Retina (tissue), 1 donor: ENCODE measurements at places on chromosomes 2 and 18.
A peak's percentile ranks its signal among the peaks of the same experiment; 100 is the strongest.

GRCh38 chr2:117982376-117983033 is 31.4 kb downstream of the CCDC93 start:
- no peak for DNase-seq

- DNase-seq, result no peak
Observed at GRCh38 chr2:144751142-144751905, 231.4 kb upstream of the ZEB2 start.

DNA sequence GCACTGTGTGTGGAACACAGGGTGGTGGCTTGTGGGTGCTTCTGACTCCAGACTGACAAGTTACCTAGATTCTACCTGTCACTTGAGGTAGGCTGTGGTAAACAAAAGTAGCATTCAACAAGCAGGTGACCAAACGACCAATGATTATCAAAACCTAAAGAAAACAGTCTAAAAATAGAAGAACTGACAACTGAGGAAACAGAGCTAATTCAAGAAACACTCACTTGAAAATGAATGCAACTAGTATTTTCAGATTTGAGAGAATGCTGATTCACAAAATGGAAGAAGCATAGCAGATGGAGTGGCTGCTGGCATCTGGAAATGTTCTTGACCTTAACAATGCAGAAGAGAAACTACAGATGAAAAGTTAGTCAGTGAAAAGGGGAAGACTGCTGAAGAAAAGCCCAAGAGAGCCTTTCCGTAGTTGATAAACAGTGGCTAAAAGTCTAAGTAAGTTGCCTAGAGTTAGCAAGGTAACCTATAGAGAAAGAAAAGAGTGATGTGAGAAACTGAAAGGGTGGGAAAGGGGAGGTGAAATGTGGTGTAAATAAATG is 170.4 kb downstream of the NCK2 start:
- DNase-seq, result no peak

- DNase-seq, result peak; percentile 49
Observed at GRCh38 chr2:148990968-148991367, 47.5 kb upstream of the LYPD6B start.

GRCh38 chr2:203706403-203706802 is at the start of gene CD28:
TSS of gene CD28 (plus strand) at chr2:203706639. CDS start at chr2:203706697, 58 bp downstream.
- no peak for DNase-seq

DNA sequence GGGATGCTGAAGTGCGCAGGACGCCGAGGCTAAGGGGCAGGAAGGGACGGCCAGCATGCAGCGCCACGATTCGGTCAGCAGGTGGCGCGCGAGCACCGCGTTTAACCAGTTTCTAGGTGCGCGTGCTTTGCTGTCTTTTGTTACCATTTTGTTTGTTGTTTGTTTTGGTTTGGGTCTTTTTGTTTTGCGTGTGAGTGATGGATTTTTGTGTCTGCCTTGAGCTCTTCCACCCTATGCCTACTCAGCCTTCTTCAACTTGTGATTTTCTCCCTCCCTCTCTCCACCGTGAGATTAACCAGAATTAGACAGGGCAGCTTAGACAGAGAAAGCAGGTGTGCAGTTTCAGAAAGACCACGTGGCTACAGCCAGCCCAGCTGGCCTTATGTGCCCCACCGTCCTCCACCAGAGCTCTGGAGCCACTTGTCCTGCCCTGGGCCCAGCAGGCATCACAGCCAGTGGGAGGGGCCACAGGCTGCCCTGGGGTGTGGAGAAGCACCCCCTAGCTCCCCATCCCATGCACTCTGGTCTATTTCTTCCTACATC is 180.2 kb downstream of the RNF144A start:
- peak; percentile 93 for DNase-seq
